CD4-positive, alpha-beta T cell treated with Interleukin-15 for 4 hours (primary cell): ENCODE measurements at places on chromosomes 4 and X.
A peak's percentile ranks its signal among the peaks of the same experiment; 100 is the strongest.

GRCh38 chrX:21374994-21375707 is 933 bp downstream of the CNKSR2 start:
- no peak for DNase-seq

GRCh38 chr4:64385220-64385619 is 24.0 kb downstream of the TECRL start:
- DNase-seq, result no peak

DNA sequence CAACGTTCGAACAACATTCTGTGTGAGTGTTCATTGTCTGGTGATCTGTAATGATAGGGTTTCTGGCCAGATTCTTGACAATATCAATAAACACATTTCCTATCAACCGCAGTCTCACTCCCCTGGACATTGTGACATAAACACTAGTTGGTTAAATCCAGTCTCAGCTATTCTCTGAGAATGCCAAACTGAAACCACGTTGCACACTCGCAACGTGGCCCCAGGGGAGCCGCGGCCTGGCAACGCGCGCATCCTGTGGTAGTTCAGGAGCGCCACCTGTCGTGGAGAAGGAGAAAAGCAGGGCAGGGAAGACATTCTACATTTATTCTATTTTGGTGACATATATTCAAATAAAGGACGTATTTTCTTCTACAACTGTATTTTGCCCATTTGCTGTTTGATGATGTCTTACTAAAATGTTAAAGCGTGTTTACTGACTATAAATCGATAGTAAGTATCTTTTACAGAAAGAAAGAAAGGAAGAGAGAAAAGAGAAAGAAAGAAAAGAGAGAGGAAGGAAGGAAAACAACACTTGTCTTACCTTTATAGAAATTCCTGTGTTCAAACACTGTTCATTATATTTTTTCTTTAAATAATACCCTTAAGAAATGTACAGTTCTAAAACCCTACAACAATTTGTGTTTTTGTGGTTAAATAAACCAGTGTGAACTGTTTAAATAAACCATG is 738.3 kb upstream of the FRG1 start:
- DNase-seq, result no peak

DNA sequence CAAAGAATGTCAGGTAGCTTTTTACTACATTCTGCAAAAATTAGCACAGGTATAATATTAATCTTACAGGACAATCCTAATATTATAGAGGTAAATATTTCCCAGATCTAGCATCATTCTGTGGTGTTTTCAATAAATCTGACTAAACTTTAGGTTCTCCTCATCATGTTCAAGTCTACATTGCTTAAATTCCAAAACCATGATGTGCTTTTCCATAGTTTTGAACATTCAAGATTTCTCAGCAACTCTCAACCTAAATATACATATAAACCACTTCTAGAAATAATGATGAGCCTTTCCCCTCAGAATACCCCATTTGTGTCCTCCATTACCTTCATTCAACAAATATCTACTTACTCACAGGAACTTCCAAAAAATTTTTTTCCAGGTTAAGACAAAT is 23.1 kb downstream of the EIF4E start:
- DNase-seq, result no peak

DNA sequence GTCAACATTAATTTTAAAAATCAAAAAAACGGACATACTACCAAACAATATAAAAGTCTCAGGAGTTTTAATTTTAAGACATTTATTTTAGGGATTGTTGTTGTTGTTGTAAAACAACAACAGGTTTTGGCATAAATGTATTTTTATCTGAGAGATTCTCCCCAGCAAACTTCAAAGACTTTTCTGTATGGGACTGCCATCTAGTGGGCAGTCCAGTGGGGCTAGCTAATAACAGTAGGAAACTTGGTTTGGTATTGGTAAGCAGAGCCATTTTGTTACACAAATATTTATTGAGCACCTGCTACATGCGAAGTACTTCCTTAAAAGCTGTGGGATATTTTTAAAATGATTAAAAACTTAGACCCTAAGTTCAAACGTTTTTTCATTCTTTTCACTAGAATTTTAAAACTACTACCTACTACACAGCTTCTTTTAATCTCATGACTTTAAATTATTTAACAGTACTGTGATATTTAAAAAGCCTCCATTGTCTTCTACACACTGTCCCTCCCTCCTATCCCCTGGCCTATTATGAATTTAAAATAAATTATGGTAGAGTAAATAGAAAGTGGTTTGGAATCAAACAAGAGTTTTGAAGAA is 1028.4 kb upstream of the INTU start:
- no peak for DNase-seq

GRCh38 chrX:68438575-68438974 is 5.3 kb upstream of the OPHN1 start:
- DNase-seq, result no peak

DNA sequence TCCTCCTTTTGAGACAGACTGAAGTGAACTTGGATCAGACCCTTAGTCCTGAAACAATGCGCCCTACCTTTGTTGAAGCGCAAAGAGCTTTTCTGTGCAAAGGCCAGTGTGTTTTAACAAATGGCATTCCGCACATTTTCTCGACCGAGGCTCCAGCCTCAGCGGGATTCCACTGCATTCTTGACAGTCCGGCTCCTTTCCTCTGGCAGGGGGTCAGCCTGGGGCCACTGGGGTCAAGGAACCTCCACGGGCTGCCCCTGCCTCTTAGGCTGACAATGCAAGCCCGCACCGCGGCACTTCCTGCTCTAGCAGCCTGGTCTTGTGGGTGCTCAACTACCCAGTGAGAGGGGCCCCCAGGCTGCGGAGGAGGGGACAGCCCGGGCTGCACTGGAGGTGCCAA is 47.2 kb upstream of the TFDP3 start:
- no peak for DNase-seq

- no peak for DNase-seq
Observed at GRCh38 chr4:94267037-94267436, 59.4 kb downstream of the SMARCAD1 start.

DNA sequence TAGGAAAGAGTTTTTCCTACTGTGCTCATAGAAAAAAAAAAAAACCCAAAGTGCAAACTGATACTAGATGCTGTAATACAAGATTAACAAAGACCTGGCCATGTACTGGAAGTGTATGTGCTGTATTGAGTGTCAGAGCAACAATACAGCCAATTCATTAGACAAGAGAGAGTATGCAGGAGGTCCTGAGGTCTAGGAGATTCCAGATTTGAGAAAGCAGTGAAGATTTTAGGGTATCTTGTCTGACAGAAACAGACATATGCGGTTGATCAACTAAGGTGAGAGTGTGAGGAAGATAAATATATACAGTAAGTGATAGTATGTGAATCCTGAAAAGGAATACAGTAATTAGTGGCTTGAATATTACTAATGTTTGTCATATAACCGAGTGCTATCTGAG is 3.0 kb downstream of the GPR174 start:
- DNase-seq, result no peak

GRCh38 chr4:75710246-75710645 is 14.1 kb upstream of the USO1 start:
- DNase-seq, result no peak

GRCh38 chr4:40216622-40217366 is 20.0 kb downstream of the RHOH start:
- no peak for DNase-seq

DNA sequence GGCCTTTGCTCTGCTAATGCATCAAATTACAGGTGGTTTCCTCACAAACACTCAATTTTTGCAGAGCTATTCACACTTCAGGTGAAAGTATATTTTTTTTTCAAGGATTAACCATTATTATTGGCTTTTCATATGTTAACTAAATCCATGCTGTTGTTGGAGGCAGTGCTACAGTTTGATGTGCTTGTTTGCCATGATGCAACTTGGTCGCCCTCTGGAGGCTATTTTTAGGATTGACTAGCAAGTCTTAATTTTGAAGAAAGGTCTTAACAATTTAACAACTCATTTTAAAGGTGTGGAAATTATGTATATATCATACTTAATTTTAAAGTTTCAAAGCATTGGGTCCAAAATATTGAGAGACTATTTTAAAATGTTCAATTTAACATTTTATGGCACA is 168.8 kb upstream of the FAM47A start:
- no peak for DNase-seq

DNA sequence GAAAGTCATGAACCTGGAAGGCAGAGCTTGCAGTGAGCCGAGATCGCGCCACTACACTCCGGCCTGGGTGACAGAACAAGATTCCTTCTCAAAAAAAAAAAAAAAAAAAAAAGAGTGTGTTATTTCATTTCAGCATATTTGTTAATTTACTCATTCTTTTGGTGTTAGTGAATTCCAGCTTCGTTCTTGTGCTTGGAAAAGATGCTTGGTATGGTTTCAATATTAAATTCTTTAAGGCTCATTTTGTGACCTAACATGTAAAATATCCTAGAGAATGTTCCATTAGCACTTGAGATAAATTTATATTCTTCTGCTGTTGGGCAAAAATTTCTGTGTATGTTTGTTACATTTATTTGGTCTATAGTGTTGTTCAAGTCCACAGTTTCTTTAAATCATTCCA is 66.8 kb downstream of the SPIN3 start:
- no peak for DNase-seq

GRCh38 chr4:4585012-4585670 is 43.3 kb upstream of the STX18 start:
- DNase-seq, result no peak

- no peak for DNase-seq
Observed at GRCh38 chr4:1517592-1518411, 111.6 kb upstream of the NKX1-1 start.

GRCh38 chrX:72392816-72393800 is 87.4 kb upstream of the CITED1 start:
- DNase-seq, result no peak

- no peak for DNase-seq
Observed at GRCh38 chrX:32572644-32573043, 638.7 kb downstream of the DMD start.

- DNase-seq, result no peak
Observed at GRCh38 chr4:41178372-41179370, 35.7 kb downstream of the APBB2 start.

DNA sequence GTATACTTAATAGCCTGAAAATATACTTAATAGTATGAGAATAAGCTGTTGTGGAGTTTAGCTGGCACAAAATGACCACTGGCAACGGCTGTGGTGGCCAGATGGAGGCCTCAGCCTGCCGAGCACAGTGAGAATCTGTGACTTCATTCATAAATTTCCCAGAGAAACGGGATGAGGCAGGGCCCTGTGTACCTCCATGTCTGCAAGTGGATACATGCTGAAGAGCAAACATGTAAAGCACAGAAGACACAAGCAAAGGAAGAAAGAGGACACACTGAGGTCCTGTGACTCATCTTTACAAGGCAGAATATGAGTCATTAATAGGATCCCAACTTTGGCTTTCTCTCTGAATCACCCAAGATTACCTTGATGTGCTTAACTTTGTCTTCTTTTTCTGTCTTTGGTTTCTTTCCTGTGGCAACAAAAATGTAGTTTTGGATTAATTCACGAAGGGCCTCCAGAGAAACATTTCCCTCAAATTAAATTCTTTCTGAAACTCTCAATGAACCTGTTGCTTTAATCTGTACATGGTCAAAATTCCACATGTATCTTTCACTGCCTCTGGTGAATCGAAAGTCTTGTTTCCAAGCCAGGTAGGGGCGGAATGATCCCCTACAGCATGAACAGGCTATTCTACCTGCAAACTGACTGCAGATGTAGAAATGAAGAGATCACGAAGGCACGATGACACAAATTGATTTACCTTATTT is 56.4 kb downstream of the IRF2 start:
- DNase-seq, result peak; percentile 75

- DNase-seq, result no peak
Observed at GRCh38 chr4:579543-580175, 3.6 kb upstream of the TMEM271 start.

DNA sequence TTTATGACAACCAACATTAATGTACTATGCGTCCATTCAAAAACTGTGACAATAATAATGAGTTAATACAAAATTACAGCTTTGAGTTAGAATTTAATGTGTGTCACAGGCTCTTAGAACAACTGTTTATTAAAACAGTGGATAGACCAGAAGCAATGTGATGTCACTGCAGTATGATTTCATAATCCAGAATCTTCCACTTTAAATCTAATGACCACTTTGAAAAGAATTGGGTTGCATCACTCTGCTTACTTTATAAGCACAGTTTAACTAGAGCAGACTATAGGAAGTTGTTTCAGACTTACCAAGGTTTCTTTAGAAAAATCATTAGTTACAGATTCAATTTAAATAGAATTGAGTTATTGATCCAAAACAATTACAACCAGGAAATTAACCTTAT is 758.5 kb downstream of the KCTD8 start:
- DNase-seq, result no peak

- DNase-seq, result no peak
Observed at GRCh38 chr4:72591547-72592454, 22.8 kb upstream of the ADAMTS3 start.

- no peak for DNase-seq
Observed at GRCh38 chr4:150381609-150382008, 200.3 kb upstream of the MAB21L2 start.

DNA sequence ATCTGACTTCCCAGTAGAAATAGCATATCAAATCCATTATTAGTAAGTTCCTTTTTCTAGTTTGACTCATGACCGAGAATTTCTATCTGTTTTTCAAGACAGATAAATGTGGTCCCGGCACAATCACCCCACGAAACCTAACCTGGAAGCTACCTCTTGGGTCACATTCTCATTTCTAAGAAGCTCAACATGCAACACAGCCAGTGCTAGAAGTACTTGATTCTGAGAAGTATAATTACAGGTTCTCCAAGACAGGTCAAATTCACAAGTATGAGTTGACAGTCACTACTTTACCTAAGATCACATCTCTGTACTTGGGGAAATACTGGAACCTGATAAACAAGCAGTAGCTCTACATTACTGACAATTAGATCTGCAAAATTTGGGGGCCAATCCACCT is 54.0 kb upstream of the PLAC1 start:
- DNase-seq, result no peak

- DNase-seq, result no peak
Observed at GRCh38 chr4:32962100-32962499, 2241.9 kb downstream of the PCDH7 start.

DNA sequence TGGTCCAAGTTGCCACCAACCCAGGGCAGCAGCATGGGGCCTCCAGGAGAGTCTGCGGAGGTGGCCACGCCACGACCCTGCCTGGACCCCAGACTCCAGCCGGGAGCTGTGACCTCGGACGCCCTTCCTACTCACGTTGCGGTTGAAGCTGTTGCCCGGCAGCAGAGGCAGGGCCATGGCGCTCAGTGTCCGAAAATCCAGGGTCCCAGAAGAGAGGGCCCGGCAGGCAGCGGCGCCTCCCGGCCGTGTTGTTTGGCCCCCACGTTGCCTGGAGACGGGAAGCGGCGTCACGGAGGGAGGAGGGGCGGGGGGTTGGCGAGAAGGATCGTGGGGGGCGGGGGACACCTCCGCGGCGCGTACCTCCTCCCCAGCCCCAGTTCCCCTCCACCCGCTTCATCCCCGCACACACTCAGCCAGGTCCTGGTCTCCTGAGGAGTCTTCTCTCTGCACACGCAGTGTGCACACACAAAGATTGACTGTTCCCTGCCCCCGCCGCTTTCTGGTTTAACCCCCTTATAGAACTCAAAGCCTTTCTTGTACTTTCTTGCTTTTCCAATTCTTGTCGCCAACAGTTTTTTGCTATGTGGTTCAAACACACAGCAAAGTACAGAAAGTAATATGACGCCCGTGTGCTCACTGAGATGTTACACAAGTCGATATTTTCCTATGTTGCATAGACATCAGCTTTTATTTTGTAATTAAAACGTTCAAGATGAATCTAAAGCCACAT is at the start of gene EFHC2:
EFHC2 (minus strand) TSS at position 261 of the 730 bp plus-strand sequence; CDS start at position 177, 84 bp downstream.
- DNase-seq, result peak; percentile 49
